ENCODE measurements at places on chromosomes 6 and 20. TPM values are rescaled to one million over a fixed set of nuclear protein-coding genes. Genes with fewer than 3 reads are reported as not detected.

The ZNF334 gene
- total RNA-seq = 9.4 TPM

The GJA1 gene
- 6.8 TPM for total RNA-seq

The RPS6KA2 gene
- total RNA-seq = 24.0 TPM

The SLPI gene
- total RNA-seq = not detected

The BCAS4 gene
- 16.1 TPM for total RNA-seq

The OPN5 gene
- 0.14 TPM for total RNA-seq

The RRP36 gene
- 108 TPM for total RNA-seq

The SLC35D3 gene
- total RNA-seq = 2.4 TPM

The FBXO9 gene
- 87.0 TPM for total RNA-seq

The ARMH2 gene
- not detected for total RNA-seq

The CYP39A1 gene
- 4.3 TPM for total RNA-seq

The PI3 gene
- not detected for total RNA-seq

The ASIP gene
- not detected for total RNA-seq
